ENCODE measurements at places on chromosomes 11 and 22.

DNA sequence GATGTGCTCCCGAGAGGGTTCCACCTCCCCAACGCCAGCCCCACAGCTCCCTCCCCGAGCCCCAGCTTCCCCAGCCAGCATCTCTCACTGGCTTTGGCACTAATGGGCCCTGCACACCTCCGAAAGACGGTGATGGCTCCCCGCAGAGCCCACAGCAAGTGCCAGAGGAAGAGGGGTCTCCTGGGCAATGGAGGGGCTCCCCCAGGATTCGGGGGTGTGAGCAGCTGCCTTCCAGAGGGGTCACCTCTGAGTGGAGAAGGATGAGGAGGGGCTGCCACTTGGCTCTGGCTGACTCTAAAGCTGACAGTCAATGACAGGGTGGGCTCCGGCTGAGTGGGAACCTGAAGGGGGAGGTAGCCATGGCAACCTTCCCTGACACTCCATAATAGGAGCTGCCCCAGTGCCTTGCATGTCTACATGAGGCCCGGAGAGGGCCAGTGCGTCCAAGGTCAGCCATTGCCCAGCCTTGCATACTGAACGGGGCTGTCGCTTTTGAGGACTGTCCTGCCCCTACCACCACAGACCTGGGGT lies 98.6 kb upstream of the SYT13 start:
- DNase-seq: no peak

- no peak for DNase-seq
These were observed 246.9 kb downstream of the CADM1 start for GRCh38 chr11:115257270-115257669.

- no peak for DNase-seq
These were observed 6.6 kb downstream of the SNX19 start for GRCh38 chr11:130909650-130910049.

GRCh38 chr11:78074756-78075155 lies 4.9 kb downstream of the NDUFC2 start:
- DNase-seq: no peak

DNA sequence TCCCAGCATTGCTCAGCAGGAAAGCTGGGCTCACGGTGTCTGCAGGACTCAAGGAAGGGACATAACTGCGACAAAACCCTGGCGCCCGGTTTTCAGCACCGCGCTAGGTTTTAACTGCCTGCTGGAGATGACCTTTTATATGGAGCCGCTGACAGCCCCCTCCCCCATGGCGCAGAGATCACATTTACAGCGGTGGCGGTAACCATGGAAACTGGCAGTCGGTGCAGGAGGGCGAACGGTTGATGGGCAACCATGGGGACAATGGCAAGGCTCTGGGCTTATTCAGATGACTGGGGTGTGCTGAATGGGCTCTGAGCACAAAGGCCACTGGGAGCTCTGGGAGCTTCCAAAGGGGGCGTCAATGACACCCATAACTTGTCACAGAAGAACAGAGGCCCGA lies 37.2 kb downstream of the CELSR1 start:
- peak; percentile 97 for DNase-seq

GRCh38 chr11:122340607-122341290 lies 224.7 kb upstream of the BLID start:
- no peak for DNase-seq

GRCh38 chr11:47961383-47961782 lies 19.0 kb upstream of the PTPRJ start:
- peak; percentile 42 for DNase-seq

- peak; percentile 97 for DNase-seq
These were observed at the start of gene DNAJC4 for GRCh38 chr11:64230171-64230984. DNAJC4 (plus strand) TSS chr11:64230548; CDS start chr11:64230855, 307 bp downstream.

DNA sequence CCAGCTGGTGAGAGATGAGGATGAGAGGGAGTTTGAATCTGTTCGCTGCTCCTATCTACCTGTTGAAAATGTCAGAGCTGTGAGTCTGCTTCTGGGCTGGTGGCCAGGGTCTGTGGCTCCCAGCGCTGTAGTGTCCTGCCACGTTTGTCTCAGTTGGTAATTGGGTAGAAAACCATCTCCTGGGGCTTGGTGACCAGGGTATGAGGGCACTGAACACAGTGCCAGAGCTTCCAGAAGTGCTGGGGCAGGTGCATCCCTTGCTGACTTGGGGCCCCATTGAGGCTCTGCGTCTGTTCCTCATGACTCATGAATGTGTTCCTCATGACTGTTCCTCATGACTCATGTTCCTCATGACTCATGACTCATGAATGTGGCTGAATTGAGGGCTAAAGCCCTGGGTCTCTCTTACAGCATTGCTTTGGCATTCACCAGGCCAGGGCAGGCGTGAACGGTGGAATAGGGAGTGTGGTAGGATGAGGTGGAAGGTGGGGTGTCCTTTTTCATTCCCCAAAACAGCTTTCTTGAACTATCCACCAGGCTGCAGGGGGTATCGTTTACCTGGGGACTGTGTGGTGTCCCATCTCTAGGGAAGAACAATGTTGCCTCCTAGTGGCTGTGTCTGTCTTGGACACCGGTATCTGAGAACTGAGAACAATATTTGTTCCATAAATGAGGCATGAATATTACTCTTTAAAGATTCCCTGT lies 139.5 kb downstream of the COMMD9 start:
- DNase-seq: peak; percentile 100

All from mesendoderm (in vitro differentiated cells).